ENCODE measurements at places on chromosomes 12 and 14. TPM values are rescaled to one million over a fixed set of nuclear protein-coding genes. Genes with fewer than 3 reads are reported as not detected.
A peak's percentile ranks its signal among the peaks of the same experiment; 100 is the strongest.

Gene MMP17
- polyA plus RNA-seq, result 11.0 TPM

Gene KSR2
- 0.07 TPM for polyA plus RNA-seq

Gene SLC39A9
- polyA plus RNA-seq, result 39.7 TPM

- DNase-seq, result no peak
Observed at GRCh38 chr12:43884683-43885410, 49.0 kb downstream of the TMEM117 start.

GRCh38 chr14:25150934-25151790, 101.2 kb upstream of the STXBP6 start:
- peak; percentile 71 for DNase-seq

GRCh38 chr12:30329281-30329680, 366.4 kb downstream of the IPO8 start:
- no peak for DNase-seq

- DNase-seq, result peak; percentile 22
Observed at GRCh38 chr12:13980538-13981295, 685 bp downstream of the GRIN2B start.

DNA sequence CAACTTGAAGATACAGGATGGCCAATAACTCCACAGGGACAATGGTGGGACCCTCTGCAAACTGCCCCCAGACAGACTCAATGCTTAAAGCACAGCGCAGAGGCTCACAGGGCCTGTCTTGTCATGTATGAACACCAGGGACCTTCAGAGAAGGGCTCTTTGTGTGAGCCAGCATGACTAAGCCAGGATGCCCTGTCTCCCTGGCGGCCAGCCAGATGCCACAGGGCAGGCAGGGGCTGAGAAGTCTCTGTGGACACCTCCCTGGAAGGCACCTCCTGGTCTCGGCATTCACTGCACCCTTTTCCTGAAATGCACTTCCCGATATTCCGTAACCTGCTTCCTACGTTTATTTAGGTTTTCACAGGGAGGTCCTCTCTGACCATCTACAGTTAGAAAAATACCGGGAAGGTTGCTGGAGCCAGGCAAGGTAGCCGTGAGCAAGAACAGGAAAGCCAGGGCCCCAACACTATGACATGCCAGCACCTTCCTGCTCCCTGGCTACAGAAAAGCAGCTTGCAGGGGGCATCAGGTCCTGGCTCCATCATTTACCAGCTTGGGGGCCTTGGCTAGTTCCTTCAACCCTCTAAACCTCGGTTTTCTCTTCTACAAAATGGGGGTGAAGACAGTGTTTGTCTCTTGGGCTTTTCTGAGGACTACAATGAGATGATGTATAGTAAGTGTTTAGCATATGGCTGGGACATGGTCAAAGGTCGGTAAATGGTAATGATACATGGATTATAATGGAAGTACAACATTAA, 65.0 kb downstream of the PITPNM2 start:
- DNase-seq, result no peak

DNA sequence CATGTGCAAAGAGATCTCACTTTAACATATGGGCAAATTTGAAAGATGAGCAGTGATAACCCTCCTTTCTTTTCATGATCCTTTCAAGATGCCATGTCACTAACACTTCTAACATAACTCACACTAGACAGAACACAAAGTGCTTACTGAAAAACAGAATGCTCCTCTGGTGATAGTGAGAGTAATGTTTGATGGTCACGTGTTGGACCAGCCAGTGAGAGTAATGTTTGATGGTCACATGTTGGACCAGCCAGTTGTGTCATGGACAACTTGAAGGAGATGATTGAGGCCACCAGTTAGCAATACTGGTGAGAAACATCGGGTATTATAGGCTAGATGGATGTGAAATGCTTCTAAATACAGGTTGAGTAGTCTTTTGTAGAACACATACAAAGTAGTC, 5.7 kb downstream of the NEUROD4 start:
- DNase-seq, result no peak

DNA sequence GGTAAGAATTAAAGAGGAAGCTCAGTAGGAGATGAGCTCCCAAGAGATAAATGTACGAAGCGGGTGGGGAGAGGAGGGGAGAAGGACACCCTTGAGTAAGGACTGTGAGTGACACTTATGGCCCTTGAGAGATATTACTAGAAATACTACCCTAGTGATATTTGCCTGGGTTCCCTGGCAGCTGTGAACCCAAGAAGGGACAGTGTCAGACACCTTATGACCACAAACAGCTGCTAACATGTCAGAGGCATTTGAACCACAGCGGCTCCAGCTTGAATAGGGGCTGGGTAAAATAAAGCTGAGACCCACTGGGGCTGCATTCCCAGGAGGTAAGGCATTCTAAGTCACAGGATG, 19.6 kb upstream of the SLC6A12 start:
- DNase-seq, result peak; percentile 48

DNA sequence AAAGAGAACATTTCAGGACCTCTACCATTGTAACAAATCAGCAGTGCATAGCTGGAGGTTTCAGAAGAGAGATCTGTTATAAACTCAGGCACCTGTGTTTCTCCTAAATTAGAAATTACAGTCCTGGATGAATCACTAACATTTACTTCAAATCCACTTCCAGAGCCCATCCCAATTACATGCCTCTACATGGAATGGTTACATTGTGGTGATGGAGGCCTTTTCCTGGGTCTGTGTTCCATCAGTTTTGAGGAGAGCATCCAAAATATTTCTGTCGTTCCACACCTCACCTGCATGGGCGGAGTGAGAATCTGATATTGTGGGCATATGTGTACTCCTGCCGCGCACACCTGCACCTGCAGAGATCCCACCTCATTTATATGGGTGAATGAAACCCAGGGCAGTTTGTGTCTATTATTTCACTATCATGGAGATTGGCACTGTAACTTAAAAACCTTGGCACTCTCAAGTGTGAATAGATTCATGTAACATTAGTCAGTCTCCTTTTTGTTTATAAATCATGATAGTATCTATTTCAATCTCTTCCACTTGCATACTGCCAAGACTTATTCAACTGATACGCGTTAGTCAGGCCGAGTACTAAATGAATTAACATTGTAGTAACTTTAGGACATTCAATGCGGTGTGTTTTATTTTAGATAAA, 215.1 kb upstream of the FAR2 start:
- DNase-seq, result no peak

DNA sequence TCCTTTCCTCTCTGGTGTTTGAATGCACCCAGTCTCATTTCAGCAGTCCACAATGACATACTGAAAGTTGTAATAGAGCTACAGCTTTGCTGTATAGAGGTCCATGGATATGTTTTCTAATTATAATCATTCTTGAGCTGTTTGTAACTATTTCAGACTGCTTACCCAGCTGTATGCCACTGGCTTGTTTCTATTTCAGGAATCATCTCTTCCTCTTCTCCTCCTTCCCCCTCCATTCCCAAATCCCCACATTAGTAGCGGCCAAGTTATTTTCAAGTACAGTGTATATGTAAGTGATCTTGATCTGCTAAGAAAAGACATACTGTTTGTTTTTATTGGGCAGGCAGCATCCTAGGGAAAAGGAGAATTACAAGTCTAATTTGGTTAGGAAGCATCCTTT, 775.0 kb downstream of the DIO2 start:
- peak; percentile 16 for DNase-seq

DNA sequence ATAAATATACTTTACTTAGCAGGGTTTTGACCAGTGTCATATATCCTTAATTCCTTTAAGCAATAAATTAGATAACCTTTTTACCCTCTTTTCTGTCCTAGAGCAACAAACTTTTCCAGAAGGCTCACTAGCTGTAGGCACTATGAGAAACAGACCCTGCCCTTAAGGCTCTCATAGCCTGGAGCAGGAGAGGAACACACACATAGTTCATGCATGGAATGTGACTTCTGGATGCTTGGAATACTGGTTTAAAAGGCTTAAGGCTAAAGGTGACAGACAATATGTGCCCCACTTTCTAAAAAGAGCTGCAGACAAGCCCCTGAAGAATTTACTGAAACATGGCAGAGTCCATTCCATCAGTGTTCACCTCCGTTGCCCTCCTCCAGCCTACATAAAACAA, 237.2 kb downstream of the TTC8 start:
- no peak for DNase-seq

DNA sequence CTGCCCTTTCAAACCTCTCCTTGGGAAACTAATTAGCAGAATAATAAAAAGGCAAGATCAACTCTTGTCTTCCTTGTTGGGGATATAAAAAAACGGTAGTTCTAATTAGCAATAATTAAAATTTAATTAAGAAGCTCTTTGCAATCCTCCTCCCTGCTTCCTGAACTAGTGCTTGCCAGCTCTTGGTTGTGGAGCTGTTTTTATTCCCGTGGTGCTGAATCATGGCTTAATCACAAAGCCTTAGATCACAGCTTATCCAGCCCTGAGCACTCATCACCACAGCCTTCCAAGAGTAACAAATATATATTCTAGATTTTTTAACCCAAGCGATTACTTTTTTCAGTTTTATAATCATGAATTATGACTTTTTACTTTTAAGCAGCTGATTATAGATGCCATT, 63.2 kb upstream of the INSM2 start:
- DNase-seq, result peak; percentile 7

DNA sequence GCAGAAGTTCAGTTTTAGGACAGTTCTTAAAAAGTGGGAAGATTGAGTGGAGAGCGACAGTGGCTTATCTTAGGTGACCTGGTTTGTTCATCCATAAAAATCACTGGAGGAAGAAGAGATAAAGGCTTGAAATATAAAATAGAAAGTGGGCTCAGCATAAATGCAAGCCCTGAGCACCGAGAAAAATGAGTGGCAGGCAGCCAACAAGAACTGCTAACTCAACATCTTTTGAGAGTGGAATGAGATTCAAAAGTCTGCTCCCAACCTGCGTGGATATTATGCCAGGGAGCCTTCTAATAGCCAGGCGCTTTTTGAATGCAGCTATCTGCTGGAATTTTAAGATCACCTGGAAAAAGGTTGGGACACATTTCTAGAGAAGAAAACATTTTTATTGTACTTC, 666.5 kb downstream of the FLRT2 start:
- peak; percentile 57 for DNase-seq

- peak; percentile 79 for DNase-seq
Observed at GRCh38 chr12:57888409-57889157, 42.1 kb upstream of the CTDSP2 start.

Data from muscle of leg (tissue), 16 donors.